Body of pancreas (tissue), 4 donors: ENCODE measurements at places on chromosomes 5 and 9. TPM values are rescaled to one million over a fixed set of nuclear protein-coding genes. Genes with fewer than 3 reads are reported as not detected.

- no peak for DNase-seq
Measured at GRCh38 chr5:39616131-39616530, 191.4 kb upstream of the DAB2 start.

The ZNF879 gene
- total RNA-seq = 2.1 TPM

DNA sequence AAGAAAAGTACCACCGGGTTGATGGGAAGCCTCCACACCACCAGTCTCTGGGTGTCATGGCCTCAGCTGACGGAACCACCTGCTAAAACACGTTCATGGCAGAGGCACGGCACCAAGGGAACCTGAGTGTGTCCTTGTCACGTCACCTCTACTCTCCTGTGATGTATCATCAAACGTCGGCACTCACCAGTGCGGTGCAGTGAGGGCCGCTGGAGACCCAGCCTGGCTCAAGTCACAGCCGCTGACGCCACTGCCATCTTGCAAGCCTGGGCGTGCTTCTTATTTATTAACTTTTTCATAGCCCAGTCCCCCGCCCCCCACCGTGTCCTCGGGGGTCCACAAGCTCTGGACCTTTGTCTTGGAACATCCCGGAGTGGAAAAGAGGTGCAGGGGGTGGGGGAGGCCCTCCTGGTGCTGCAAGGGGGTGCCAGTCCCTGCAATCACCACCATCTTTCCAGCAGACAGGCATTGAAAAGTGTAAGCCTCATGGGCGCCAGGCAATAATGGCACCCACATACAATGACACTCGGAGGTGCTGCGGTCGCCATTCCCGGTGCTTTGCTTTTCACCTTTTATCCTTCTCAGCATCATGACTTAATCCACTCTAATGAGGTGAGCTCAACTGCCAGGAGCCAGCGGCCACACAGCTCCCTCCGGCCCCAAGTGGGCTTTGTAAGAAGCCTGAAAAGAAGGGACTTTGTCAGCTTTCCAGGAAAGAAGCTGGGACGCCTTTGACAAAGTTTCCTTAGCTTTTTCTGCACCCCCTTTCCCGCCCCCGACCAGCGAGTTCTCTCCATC lies 202.3 kb upstream of the IRX1 start:
- no peak for DNase-seq

GRCh38 chr5:17436761-17437221 lies 61.2 kb upstream of the TAF11L2 start:
- DNase-seq = no peak

DNA sequence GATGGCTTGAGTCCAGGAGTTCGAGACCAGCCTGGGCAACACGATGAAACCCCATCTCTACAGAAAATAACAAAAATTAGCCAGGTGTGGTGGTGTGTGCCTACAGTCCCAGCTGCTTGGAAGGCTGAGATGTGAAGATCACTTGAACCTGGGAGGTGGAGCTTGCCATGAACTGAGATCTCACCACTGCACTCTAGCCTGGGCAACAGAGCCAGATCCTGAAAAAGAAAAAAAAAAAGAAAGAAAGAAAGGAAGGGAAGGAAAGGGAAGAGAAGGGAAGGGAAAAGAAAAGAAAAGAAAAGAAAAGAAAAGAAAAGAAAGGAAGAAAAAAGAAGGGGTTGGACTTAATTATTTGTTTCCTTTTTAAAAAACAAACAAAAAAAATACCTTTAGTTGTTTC lies 764.2 kb downstream of the IRX1 start:
- DNase-seq = no peak

DNA sequence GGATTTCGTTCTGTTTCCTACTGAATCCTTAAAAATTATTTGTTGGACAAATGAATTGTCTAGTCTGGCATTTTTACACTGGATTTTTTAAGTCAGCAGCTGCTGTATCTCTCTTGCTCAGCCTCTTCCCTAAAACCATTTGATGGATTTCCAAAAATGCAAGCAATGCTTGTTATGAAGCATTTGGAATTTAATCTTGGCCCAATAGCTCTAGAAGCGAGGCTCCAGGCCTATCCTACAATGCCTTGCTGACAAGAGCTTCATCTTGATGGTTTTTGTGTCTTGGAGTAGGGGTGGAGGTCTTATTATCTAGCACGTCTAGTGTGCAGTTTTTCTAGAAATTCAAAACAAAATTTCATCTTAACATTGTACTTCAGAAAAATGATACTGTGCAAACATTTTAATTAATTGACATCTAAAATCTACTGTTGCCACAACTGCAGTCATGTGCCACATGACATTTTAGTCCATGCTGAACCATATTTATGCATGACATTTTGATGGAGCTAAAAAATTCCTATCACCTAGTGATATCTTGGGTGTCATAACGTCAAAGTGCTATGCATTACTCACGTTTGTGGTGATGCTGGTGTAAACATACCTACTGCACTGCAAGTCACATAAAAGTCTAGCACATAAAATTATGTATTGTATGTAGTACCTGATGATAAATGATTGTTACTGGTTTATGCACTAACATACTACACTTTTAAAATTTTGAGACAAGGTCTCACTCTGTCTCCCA lies 5.9 kb upstream of the RAD23B start:
- DNase-seq = no peak

The IFNA8 gene
- total RNA-seq = not detected

DNA sequence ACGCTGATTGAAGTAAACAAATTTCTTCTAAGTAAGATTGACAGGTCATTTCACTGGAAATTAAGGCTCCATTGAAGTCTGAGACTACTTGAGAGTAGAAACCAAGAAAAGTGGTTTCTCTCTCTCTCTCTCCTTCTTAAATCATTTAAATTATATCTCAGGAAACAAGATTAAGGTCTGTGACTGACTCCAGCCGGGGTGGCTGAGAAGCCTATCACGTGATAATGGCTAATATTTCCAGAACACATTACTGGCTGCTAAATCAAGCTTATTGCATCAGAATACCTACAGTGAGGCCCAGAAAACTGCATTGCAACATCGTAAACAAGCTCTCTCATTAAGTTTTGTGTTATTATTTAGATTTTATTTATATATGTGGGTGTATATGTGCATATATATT lies 88.4 kb downstream of the PTCD2 start:
- DNase-seq = no peak

GRCh38 chr5:88661806-88662207 lies 221.2 kb downstream of the MEF2C start:
- DNase-seq = no peak

DNA sequence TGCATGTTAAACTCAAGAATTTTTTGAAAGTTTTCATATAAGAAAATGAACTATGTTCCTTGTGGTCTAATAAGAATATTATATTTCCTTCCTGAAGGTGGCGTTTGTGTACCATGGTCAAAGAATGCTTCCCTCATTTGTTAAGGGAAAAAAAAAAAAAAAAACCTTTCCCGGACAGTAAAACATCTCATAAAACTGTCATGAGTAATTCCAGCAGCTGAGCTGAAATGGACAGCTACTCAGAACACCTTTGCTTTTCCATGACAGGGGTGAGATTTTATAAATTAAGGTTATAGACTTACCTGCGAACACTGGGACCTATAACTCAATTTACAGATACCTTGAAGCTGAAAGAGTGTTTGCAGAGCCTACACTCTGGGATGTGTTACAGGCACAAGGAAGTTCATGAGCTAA lies 113.2 kb upstream of the RANBP3L start:
- no peak for DNase-seq

DNA sequence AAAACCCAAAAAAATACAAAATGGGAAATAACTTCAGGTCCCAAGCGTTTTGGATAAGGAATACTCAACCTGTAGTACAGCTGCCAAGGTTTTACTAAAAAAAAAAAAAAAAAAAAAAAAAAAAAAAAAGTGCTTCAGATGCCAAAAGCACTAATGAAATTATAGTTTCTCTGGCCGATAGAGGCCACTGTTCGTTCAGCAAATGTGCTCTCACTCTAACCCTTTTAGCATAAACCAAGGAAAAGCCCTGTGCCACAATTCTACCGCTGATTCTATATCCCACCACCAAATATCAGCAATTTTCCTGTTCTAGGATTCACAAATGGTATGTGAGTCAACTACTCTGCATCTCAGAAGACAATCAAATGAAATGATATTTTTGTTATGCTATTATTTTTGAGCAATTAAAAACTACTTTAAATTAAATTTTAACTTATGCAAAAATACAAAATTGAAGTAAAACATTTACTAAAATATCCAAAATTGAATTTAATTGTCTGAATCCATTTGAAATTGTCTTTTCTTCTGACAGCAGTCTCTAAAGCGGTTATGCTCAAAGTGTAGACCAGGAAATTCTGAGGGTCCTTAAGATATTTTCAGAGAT lies 79.8 kb downstream of the RICTOR start:
- DNase-seq = peak; percentile 42

DNA sequence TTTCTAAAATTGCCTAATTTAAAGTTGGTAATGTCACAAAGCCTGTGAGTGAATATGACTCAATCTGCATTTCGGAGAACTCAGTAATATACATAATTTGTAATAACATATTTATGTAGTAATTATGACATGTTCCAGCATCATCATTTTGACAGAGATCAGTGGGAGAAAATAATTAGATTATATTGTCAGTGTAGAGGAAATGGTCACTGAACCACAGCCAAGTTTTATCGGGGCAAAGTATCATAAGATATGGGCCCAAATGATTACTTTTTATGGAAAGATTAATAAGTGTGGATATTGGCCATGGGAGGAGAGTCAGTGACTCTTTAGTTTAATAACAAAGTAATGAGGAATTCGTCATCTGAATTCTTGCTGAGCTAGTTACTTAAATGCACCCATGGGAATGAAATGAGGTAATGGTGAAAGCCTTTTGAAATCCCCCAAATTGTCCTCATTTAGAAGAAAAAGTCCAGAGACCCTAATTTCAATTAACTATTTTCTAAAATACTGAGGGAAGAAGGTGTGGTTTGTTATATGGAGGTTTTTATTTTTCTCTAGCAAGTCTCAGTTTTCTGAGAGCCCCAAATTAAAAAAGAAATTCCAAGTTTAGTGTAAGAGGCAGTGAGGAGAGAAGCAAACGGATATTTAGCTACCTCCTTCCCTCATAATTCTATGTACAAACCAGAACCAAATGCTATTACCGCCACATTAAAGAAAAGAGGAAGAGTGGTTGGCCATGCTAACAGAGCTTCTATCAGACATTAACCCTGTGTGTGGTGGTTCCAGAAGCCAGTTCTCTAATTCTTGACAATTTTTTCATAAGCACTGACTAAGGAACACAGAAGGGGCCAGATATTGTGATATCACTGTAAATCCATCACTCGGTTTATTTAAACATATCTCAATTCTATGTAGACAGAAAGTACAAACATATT lies 37.7 kb upstream of the MRPS30 start:
- no peak for DNase-seq

The MOB3B gene
- total RNA-seq = 4.3 TPM

The PCDHAC1 gene
- 1.8 TPM for total RNA-seq

DNA sequence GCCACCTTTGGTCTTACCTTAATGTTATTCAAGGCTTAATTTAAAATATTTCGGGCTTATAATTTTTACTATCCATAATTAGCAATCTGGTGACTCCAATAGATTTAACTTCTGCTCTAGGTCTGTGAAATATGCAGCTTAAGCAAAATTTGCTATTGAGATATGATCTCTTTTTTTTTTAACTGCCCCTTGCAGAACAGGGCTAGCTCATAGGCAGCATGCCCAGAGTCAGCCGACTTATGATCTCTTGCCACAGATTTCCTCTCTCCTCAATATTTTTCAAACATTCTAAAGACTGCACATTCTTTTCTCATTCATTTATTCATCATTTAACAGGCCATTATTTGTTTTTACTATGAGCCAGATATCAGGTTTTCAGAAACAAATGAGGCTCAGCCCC lies 4.5 kb downstream of the TTC23L start:
- no peak for DNase-seq

The CDKN2B gene
- total RNA-seq = 6.0 TPM

GRCh38 chr5:94976853-94977252 lies 308.0 kb downstream of the MCTP1 start:
- DNase-seq = no peak

The ACOT12 gene
- not detected for total RNA-seq

The ABO gene
- 3.9 TPM for total RNA-seq

The PSAT1 gene
- total RNA-seq = 21.8 TPM

The S1PR3 gene
- 6.6 TPM for total RNA-seq

GRCh38 chr5:145027286-145027685 lies 807.9 kb downstream of the PRELID2 start:
- DNase-seq = no peak

- no peak for DNase-seq
Measured at GRCh38 chr5:152066784-152067183, 142.1 kb upstream of the GLRA1 start.

- peak; percentile 86 for DNase-seq
Measured at GRCh38 chr9:128786681-128787601, at the start of gene TBC1D13. Gene TBC1D13 (plus strand): TSS chr9:128787253. CDS start chr9:128787354, 101 bp downstream.

DNA sequence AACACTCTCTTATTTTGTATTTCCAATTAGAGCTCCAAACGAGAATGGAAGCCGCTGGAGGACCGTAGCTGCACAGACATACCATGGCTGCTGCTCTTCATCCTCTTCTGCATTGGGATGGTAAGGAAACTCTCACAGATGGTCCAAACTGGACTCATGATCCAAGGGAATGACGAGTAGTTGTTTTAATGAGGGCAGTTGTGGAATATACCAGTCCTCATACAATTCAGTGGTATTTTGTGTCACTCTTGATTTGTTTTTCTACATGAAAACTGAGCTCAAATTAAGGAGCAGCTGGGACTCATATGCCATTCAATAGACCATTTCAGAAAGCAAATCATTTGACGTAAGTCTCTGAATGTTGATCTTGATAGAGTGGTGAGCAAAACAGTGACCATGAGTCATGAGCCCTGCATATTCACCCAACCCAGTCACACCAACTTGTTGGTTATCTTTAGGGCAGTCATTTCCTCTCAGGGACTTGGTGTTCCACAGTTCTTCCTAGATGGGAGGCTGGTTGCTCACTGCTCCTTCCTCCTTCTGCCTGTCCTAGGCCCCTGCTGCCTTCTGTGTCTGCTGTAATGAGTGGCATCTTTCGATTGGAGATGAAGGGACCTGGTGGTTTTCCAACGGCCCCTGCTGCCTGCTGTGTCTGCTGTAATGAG lies 54.9 kb downstream of the SLC44A1 start:
- DNase-seq = peak; percentile 73

- DNase-seq = no peak
Measured at GRCh38 chr5:133506181-133506580, 106.2 kb downstream of the FSTL4 start.

GRCh38 chr5:121870489-121870888 lies 18.8 kb downstream of the FTMT start:
- no peak for DNase-seq

GRCh38 chr5:181187500-181188213 lies 17.3 kb downstream of the TRIM7 start:
- peak; percentile 83 for DNase-seq

GRCh38 chr5:67960939-67961338 lies 254.6 kb upstream of the PIK3R1 start:
- no peak for DNase-seq

The CYLC2 gene
- total RNA-seq = not detected

The GABRA6 gene
- not detected for total RNA-seq

DNA sequence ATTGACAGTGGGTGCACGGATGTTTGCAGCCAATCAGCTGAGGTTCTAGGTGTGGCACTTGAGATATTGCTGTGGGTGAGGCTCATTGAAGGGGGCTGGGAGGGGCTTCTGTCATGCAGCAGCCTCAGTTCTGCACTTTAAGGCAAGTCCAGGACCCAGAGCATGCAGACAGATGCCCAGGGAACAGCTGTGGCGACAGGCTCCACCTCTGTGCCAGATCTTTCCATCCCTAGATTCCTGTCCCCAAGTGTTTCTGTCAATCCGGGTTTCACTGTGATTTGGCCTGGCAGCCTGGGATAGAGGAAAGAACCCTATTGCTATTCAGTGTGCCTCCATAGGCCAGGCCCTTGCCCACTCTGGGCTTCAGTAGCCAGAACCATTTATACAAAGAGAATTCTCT lies 20.8 kb upstream of the CERCAM start:
- no peak for DNase-seq

GRCh38 chr5:126961702-126962101 lies 68.7 kb downstream of the MARCHF3 start:
- DNase-seq = no peak
